Activated CD8-positive, alpha-beta memory T cell treated with anti-CD3 and anti-CD28 coated beads for 48 hours (primary cell): ENCODE measurements at places on chromosomes 5 and 9.

DNA sequence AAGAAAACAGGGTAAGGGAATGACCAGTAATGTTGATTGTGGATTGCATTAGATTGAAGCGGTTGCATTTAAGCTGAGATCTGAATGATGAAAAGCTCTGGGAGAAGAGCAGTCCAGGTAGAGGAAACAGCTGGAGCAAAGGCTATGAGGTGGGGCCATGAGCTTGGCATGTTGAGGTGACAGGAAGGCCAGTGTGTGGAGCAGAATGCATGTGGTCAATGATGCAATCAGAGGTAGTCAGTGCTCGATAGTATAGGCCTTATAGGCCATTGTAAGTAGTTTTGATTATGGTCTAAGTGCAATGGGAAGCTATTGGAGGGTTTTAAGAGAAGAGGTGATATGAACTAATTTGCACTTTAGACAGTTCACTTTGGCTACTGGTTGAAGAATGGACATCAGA is 270.4 kb downstream of the ARHGAP26 start:
- no peak for DNase-seq

DNA sequence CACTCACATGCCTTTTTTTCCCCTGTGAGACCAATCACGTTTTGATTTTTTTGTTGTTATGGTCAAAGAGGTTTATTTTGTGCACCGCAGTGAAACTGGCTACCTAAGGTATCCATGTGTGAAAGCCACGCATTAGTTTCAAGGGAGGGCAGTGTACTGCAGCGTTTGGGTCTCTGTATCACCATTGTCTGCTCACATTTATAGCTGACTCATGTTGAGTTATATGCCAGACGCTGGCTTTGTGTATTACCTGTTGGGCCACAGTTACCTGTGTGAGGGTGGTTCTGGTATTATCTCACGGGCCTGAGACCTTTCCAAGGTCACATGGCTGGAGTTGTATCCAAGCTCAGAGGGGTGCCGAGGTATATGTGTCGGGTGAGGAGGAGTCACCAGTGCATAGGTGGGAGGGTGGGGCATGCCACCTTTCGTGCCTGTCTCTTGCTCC is 75.8 kb downstream of the ARHGAP26 start:
- DNase-seq: no peak

DNA sequence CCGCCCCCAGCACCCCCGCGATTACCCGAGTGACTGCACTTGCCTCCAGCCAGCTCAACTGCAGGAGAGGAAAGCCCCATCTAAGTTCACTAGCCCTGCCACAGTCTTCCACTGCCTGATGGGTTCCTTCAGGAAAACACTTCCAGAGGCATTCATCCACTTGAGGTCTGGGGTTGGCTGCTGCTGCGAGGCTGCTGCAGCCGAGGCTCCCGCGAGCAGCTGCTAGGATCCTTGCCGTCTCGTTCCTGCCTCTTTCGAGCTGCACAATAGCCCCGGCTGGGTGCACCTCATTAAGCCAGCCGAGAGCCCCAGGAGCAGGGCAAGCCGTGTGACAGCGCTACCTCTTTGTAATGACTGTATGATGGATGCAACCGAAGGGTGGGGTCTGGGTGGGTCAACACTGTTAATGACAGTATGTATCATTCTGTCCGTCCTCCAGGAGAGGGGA is 24.2 kb upstream of the ELAVL2 start:
- no peak for DNase-seq

DNA sequence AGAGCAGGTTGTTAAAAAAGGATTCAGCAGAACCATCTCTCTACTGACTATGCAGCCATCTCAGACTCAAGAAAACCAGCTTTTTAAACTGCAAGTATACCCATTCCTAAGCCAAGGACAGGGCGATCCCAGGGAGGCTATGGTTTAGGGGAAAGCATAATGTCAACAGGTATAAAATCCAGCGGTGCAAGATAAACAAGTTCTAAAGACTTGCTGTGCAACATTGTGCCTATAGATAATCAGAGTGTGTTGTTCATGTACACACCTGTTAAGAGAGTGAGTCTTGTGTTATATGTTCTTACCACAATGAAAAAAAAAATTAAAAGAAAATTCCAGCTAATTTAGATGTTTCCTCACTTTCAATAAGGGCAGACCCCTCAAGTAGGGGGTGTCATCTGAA is 63.6 kb upstream of the DIRAS2 start:
- DNase-seq: no peak

DNA sequence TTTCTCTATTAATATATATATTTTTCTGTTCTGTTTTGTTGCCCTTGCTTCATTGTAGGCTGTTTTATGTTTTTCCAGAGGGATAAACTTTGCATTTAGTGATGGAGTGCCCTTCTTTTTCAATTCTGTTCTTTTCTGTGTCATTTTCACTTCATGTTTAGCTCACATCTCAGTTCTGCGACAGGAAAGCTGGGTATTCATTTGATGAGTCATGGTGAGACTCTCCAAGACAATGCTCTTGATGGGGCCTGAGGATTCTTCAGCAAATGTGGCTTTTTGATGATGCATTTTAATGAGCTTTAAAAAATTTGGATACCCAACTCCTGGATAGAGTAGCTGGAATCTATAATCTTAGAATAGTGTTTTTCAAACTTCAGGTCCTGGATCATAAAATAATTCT is 56.5 kb upstream of the SPATA31D4 start:
- DNase-seq: no peak

- no peak for DNase-seq
These were observed 295.5 kb upstream of the SMC2 start for GRCh38 chr9:103798620-103799019.

DNA sequence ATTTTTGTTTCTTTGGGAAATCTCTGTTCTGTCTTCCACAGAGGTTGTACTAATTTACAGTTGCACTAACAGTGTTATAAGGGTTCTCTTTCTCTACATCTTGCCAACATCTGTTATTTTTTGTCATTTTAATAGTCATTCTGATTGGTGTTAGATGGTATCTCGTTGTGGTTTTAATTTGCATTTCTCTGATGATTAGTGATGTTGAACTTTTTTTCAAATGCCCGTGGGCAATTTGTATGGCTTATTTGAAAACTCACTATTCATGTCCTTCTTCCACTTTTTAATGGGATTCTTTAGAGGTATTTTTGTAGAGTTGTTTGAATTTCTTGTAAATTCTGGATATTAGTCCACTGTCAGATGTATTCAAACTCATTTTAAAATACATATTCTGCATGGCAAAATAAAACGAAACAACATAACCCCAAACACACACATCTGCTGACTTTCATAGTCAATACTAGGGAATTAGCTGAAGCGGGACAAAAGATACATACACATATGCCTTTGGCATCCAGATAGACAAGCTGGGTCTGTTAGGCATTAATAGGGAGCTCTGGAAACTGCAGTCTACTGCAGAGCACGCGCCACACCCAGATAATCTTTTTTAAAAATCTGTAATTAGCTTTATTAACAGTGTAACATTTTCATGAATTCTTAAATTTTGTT is 5.8 kb upstream of the SPATA31C2 start:
- DNase-seq: no peak

DNA sequence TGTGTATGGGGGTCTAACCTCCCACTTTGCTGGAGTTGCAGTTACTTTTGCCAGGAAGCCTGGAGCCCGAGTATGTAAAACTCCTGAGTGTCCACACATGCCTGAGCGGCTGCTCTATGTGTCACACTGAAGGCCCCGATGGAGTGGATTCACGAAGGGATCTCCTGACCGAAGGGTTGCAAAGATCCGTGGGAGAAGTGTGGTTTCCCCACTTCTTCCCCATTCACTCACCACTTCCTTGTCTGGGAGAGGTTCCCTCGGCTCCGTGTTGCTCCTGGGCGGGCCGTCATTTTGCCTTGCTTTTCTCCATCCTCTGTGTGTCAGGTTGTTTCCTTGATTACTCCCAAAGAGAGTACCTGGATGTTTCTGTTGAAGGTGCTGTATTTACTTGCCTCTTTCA is 16.2 kb upstream of the IL3 start:
- no peak for DNase-seq

GRCh38 chr5:54667136-54667535 is 149.6 kb downstream of the SNX18 start:
- DNase-seq: no peak

- DNase-seq: no peak
These were observed 36.0 kb downstream of the POC5 start for GRCh38 chr5:75681125-75681830.

DNA sequence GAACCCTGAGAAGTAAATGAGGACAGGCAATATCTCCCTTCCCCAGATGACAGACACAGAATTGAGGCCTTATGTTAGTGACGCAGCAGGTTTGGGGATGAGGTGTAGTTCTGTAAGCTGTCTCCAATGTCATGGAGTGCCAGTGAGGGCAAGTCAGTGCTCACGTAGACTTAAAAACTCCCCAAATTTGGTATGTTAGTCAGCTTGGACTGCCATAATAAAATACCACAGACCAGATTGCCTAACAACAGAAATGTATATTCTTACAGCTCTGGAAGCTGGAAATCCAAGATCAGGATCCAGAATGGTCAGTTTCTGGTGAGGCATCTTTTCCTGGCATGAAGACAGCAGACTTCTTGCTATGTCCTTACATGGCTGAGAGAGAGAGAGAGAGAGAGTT is 14.9 kb downstream of the FOXI1 start:
- DNase-seq: no peak
